ENCODE measurements at places on chromosomes 7 and 10.

- no peak for DNase-seq
Measured at GRCh38 chr10:129020651-129021330, 446.2 kb upstream of the MGMT start.

- no peak for DNase-seq
Measured at GRCh38 chr7:157597562-157597961, 260.8 kb downstream of the DNAJB6 start.

DNA sequence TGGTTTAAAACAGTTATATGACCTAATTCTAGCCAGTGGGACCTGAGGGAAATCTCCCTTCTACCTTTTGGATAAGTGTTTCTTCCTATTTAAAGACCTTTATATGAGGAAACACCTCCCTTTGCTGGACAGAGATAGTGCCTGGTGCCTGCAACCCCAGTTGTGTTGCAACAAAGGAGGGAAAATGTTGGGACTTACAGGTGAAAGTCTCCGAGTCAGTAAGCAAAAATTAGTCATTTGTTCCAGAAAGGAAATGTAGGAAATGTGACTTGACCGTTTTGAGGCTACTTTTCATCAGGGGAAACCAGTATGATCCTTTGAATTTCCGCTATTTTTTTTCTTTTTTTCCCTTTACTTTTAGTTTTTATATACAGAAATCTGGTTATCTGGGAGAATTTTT lies 165.5 kb downstream of the DKK1 start:
- DNase-seq = no peak

GRCh38 chr10:118827466-118828155 lies 72.8 kb upstream of the CACUL1 start:
- DNase-seq = no peak

- DNase-seq = no peak
Measured at GRCh38 chr7:35694161-35694783, 663 bp downstream of the HERPUD2 start.

DNA sequence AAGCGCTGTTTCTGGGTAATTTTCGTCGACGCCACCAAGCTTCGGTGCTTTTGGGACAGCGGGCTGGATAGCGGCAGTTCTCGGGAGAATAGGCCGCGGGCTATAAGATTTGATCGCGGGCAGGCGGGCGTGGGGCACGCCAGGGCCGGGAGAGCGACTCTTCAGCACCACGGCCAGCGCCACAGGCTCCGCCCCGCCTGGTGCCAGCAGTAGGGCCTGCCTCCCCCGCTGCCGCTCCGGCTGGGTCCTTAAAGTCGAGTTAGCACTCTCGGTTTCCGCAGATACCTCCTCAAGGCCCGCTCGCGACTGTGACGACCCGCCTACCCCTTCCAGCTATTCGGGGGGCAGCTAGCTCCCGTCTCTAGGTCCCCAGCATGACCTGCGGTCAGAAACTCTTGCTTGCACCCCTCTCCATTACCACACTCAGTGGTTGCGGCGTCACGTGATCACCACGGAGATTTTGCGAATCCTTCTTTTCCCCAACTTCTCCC lies 9.4 kb downstream of the NXPH1 start:
- DNase-seq = peak; percentile 29

DNA sequence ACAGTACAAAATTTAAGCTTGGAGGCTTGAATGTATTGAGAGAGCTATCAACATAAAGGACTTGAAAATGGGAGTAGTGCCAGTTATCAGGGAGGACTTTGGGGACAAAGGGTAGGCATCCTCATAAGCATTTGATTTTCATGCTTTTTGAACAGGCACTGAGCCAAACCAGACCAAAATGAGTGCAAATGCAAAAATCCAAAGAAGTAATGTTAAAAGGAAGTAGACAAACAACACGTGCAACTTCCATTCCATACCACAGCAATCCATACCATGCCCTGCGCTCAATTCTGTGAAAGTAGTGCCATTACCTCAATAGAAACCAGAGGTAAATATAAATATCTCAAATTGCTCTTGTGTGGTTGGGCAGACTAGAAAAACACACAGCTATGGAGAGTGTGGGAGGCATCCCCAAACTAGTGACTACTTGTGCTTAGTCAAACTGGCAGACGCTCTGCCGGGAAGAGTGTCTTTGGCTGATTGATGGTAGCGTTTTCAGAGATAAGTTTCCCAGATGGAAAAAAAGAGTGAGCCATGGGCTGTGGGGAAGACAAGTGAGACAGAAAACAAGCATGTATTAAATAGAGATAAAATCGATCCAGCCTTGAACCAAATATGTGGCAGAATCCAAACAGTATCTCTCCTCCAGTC lies 161.5 kb downstream of the CREB5 start:
- DNase-seq = no peak

GRCh38 chr7:42479452-42479815 lies 242.4 kb upstream of the GLI3 start:
- DNase-seq = no peak

DNA sequence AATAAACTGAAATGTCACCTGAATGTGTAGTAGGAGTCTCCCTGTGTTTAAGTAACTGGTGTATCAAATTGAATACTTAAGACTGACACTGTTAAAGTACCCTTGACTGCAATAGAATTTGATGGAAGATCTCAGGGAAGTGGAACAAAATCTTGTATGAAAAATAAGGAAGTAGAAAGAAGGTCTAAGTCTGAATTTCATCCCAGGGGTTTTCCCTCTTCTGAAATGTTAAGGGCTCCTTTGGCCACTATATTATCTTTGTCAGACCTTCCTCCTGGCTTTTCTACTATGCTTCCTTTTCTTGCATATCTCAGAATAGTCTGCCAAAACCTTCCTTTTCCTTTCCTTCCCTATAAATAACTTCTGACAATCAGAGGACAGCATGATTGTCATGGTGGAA lies 59.6 kb downstream of the BLNK start:
- DNase-seq = no peak

GRCh38 chr10:31343551-31343950 lies 24.5 kb downstream of the ZEB1 start:
- no peak for DNase-seq

DNA sequence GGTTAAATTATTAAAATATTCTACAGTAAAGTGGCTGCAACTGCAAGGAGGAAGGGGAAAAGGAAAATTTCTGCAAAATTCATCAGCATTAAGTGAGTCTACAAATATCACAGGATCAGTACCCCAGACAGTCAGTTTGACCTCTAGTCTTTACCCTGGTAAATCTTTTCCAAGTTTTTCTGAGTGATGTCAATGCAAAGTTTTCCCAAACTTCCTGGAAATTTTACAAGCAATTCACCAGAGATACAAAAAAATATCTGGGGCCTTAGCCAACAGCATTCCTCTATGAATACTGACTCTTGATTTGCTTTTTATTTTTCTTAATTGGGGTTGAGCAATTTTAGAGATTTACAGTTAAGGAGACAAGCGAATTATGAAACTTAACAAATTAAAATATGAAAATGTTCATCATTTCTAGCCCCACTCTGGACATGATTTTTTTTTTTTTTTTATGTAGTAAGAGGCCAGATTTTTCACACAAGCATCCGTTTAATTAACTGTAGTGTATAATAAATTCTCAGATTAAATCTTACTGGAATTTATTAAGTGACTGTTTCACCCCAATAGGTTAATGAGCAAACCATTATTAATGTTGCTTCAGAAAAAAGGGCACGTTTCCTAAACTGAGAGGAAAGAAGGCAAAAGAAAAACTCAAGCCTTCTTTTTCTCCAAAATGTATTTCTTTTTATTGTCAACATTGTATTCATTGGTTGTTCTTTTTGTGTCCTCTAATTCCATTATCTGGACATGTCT lies 539.5 kb upstream of the FZD8 start:
- DNase-seq = no peak

DNA sequence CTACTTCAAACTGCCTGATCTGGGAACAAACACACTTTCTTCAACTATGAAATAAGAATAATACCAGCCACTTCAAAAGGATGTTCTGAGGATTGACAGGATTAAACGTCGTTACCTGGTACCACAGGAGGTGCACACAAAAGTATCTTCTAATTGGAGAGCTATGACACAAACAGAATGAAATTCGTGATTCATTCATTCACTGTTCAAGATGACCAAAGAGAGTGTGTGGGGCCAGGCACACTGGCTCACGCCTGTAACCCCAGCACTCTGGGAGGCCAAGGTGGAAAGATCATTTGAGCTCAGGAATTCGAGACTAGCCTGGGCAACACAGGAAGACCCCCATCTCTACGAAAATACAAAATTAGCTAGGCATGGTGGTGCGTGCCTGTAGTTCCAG lies 50.9 kb downstream of the SFMBT2 start:
- DNase-seq = no peak

GRCh38 chr7:2626498-2627117 lies 5.2 kb upstream of the TTYH3 start:
- DNase-seq = peak; percentile 57

DNA sequence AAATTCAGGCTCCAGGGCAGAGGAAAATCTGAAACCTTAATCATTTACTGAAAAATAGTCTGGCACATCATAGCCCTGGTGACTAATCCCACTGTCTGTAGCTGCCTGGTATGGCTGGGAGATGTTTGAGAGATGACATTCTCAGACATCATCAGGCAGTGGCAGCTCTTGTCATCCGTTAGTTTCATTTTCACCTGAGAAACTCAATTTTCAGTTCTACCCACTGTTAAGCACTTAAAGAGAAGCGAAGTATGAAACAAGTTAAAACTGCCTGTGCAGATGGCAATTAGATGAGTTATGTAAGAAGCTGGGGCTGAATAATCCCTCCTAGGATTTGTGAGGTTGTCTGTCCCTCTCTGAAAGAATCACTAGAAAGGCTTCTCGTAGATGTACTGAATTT lies 150.2 kb downstream of the NSUN6 start:
- peak; percentile 43 for DNase-seq

DNA sequence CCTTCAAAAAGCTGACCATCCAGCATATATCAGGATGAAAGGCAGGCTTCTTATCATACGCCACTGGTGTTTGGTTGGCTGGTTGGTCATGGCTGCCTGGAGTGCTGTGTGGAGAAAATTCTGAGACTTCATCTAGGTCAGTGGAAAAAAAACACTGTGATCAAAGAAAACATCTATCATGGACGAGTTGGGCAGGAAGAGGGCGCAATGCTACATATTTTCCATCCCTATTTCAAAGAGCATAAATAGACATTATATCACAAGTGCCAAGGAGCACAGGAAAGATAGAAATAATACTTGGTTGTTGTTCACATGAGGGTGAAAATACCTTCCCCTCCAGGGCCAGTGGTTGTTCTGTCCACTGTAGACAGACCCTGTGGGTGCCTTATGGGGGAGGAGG lies 128.4 kb upstream of the PLPP4 start:
- no peak for DNase-seq

DNA sequence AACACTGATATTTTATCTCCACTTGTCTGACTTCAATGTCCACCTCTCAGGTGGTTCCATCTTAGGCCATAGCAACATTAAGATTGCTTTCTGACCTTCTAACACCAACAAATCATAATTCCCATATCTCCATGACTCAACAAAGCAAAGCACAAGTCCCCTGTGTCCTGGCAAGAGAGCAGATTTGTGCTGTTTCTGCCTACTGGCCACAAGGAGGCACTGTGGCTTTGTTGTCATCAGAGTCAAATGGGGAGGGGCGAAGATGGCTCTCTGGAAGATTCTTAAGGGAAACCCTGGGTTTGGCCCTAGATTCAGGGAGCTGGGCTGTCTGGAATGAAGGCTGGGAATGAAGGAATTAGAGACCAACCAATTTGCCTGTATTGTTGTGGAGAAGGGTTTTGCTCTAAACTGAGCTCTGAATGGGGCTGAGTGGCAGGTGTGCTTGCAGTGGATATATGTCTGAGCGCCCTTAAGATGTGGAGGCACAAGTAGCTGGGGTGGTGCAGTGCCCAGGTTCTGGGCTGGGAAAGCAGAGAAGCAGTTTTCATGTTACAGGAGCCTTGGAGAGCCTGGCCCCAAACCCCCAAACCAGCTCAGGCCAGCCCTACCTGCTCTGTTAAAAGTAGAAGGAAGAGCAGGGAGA lies 154.8 kb upstream of the PRSS58 start:
- peak; percentile 41 for DNase-seq

- DNase-seq = peak; percentile 85
Measured at GRCh38 chr7:2157473-2158279, 75.1 kb downstream of the MAD1L1 start.

DNA sequence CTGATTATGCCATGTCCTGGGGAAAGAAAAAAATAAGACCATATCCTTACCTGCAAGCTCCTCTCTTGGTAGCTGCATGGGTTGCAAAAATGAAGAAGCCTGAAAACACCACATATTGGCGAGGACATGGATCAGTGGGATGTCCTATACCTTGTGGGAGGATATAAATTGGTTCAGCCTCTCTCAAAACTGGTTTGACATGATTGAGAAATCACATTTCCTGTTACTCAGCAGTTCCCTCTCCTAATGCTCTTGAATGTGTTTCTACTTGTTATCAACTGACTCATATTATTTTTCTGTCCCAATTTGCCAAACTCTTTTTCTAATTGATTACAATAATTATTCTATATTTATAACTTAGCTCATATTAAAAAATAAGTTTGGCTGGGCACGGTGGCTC lies 380.2 kb downstream of the EXOC4 start:
- DNase-seq = no peak

GRCh38 chr7:110148054-110148453 lies 942.9 kb upstream of the LRRN3 start:
- DNase-seq = peak; percentile 9

DNA sequence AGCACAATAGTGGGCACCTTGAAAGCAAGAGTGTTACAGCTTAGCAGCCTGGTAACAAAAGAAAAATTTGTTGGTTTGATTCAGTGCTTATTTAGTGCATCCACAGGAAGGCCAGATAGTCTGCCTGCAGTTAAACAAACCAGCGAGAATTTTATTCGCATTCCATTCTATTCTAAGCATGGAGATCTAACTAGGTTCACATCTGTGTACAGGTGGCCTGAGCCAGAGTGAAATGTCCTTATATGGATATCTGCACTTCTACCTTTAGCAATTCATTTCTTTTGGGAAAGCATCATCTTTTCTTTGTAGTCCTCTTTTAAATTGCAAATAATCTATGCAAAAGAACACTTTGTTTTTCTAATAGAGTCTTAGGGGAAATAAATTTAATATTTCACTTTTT lies 659.0 kb upstream of the FZD8 start:
- no peak for DNase-seq

DNA sequence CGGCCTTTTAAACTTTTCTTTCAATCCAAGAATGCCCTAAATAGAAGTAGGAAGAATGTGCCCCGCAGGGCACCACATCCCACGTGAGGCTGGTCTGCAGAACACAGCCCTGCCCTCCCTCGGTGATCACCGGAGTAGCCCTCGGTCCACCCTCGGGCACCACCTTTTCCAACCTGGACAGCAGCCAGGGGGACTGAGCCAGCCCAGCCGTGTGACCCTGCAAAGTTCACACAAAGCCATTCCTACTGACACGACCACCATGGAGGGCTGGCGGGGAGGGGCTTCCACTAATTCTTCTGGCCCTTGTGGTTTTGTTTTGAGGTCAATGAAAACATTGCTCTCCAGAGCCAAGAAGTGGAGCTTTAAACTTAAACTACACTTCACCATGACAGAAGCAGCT lies 132.2 kb downstream of the TCERG1L start:
- no peak for DNase-seq

GRCh38 chr10:47238331-47239095 lies 61.5 kb upstream of the GDF10 start:
- DNase-seq = no peak

All from MG63 (cell line).